CD8-positive, alpha-beta memory T cell (primary cell): ENCODE measurements at places on chromosomes 12 and 14.

- no peak for DNase-seq
These were observed 39.6 kb downstream of the BICD1 start for GRCh38 chr12:32146074-32146873.

DNA sequence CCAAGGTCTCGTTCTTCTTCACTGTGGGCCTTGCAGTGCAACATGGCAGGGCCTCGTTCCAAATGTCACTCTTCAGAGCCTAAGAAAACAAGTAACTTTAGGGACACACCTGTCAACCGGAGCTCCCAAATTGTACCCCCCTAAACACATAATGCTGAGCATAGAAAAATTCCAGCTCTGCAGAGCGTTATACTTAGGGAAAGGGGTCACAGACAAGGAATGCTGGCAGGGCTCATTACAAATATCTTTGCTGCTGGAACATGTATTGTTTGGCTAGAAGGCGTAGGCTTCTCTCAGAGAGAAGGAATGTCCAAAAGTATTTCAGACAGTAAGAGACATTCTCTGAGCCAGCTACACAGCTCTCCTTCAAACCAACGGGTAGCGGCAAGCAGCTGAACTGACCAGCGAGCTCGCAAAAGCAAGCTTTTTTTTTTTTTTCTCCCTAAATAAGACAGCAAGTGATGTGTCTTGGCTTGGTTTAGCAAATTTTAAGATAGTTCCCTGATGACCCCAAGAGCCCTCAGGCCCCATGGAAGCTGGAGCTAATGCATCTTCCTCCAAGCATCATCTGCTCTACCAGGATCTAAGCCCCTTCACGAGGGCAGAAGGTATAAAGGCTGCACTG, 24.5 kb downstream of the SSH1 start:
- no peak for DNase-seq

GRCh38 chr12:80714846-80715245, 1.9 kb upstream of the MYF5 start:
- no peak for DNase-seq

GRCh38 chr14:93025055-93025454, 90.7 kb downstream of the ITPK1 start:
- DNase-seq = no peak

DNA sequence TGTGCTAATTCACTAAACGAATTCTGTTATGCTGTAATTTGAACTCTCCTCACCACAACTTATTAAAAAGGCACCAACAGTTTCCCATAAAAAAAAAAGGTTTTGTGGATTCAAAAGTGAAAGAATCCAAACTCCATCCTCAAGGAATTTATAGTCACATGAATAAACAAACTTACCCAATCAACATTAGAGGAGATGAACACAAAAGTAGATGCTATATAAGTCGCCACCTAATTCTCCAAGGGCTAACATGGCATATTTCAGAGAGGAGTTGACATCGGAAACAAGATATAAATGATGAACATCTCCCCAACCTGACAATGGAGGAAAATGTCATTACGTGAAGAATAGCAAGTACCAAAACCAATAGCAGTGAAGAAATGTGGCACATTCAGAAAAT, 265.5 kb upstream of the PRKD1 start:
- DNase-seq = no peak

GRCh38 chr12:83408146-83408545, 721.4 kb downstream of the TMTC2 start:
- no peak for DNase-seq

DNA sequence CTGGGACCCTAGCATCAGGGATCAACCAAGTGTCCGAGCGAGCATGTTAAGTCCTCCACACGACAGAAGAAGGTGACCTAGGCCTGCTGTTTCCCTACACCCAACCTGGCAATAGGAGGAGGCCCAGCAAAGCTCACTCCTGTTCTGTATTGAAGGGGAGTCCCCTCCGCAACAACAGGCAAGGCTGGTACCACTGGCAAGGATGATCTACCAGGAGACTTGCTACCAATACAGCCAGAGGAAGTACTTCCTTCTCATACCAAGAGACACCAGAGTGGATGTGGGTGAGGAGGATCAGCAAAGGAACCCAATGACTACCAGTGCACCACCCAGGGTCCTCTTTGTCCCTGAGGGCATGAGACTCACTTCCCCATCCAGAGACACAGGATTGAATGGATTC, 4.9 kb downstream of the KLRC1 start:
- no peak for DNase-seq

GRCh38 chr14:106665814-106666213, 1139.4 kb downstream of the TMEM121 start:
- DNase-seq = no peak

- DNase-seq = no peak
These were observed 67.8 kb downstream of the TSHR start for GRCh38 chr14:81023095-81023710.

GRCh38 chr12:97535582-97535981, 73.0 kb downstream of the RMST start:
- no peak for DNase-seq

GRCh38 chr12:3150931-3151835, 74.0 kb downstream of the TSPAN9 start:
- no peak for DNase-seq

- no peak for DNase-seq
These were observed 6.8 kb downstream of the ACAD10 start for GRCh38 chr12:111692575-111693210.

- DNase-seq = no peak
These were observed 645 bp downstream of the FOXA1 start for GRCh38 chr14:37594238-37594970.

GRCh38 chr14:95143808-95144620, 13.3 kb downstream of the DICER1 start:
- DNase-seq = no peak

- no peak for DNase-seq
These were observed 11.2 kb downstream of the BCAT1 start for GRCh38 chr12:24937553-24938244.

DNA sequence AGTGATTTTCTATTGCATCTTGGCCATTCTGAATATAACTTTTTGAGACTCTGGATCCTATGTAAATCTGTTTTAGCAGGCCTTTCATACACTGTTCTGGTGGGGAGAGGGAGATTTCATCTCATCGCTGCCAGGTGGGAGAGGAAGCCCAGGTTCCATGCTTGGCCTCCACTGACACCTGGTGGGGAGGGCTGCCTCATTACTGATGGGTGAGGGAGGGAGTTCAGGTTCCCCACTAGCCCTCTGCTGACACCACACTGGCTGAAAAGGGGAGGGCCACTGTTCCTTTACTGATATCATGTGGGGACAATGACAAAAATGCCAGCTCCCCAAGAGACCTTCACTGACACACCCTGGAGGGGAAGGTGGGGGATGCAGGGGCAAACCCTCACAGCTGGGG, 2.4 kb upstream of the GALNT8 start:
- no peak for DNase-seq

DNA sequence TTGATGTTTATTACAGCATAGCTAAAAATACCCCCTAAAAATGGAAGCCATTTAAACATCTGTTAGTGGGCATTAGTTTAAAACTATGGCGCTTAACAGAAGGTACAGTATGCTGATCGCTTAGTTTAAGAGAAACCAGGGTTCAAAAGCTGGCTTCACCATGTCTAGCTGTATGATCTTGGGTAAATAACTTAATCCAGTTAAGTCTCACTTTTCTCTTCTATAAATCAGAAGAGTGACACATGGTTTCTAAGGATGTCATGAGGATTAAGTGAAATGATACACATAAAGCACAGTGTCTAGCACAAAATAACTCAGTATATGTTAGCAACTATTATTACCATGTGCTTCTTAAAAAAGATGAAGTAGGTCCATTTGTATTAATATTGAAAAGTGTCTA, 38.7 kb downstream of the STK38L start:
- DNase-seq = no peak

- no peak for DNase-seq
These were observed 62.5 kb upstream of the PLEKHG3 start for GRCh38 chr14:64641760-64642159.

- DNase-seq = no peak
These were observed 23.7 kb downstream of the ANKRD9 start for GRCh38 chr14:102485693-102486512.

GRCh38 chr14:52125885-52126284, 57.0 kb upstream of the NID2 start:
- no peak for DNase-seq

DNA sequence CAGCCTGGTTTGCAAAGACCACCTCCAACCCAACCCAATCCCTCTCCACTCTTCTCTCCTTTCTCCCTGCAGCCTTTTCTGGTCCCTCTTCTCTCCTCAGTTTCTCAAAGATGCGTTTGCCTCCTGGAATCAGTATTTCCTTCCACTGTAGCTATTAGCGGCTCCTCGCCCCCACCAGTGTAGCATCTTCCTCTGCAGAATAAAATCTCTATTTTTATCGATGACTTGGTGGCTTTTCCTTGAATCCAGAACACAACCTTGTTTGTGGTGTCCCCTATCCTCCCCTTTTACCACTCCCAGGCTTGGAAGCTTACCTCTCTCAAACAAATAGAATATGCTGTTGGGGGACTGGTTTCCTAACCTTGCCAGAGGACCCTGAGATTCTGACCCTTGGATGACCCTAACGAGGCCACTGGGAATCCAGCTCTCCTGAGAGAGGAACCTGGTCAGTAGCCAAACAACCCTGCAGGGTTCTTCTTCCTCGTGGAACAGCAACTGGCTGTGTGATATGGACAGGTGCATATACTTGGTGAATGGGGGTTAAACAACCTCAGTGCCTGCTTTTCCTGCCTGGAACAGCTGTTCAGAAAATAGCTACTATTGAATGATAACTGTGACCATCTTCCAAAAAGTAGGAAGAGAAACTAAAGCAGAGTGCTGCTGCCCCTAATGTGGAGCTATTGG, 4.4 kb downstream of the WNT1 start:
- DNase-seq = no peak

- no peak for DNase-seq
These were observed 17.3 kb downstream of the TOGARAM1 start for GRCh38 chr14:44979273-44979672.

GRCh38 chr12:45290216-45290605, 74.3 kb downstream of the ANO6 start:
- no peak for DNase-seq

DNA sequence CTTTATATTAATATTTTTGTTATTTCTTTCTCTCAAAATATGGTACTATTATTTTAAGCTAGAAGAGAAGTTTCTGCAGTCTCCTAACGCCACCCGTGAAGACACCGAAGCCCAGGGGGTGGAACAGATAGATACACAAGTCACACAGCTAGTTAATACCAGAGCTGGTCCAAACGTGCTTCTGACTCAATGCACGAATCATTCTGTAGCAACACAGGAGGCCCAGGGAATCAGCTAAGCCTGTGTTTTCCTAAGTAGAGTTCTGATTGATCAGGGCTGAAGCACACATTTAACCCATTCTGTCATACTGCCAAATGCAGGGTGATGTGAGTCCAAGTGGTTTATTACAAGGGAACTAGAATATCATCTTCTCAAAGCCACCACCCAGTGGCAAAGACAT, 116.9 kb upstream of the PWP1 start:
- no peak for DNase-seq

GRCh38 chr12:57048423-57049118, 1.4 kb downstream of the MYO1A start:
- DNase-seq = no peak

DNA sequence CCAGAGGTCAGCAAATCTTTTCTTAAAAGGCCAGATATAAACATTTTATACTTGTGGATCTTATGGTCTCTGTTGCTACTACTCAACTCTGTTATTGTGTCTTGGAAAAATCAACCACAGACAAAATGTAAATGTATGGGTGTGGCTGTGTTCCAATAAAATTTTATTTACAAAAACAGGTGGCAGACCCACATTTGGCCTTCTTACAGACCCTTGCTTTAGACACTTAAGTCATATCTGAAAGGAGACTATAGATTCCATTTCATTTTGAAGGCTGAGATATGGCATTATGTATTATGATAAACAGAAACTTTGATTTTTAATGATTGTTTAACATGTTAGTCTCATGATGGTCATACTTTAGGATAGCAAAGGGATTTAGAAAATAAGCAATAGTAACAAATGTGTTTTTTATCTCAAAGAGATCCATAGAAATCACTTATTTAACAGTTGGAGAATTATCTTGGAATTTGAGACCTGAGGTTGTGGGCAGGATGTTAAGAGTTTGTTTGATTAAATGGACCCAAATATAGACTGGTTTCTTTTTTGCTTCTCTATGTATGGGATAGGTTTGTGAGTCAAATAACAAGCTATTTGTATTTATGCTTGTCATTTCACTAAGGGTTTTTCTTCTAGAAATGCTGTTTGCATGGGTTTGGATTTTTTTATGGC, 51.2 kb downstream of the PPFIBP1 start:
- no peak for DNase-seq

GRCh38 chr14:74308695-74309094, 6.0 kb upstream of the ABCD4 start:
- DNase-seq = no peak

DNA sequence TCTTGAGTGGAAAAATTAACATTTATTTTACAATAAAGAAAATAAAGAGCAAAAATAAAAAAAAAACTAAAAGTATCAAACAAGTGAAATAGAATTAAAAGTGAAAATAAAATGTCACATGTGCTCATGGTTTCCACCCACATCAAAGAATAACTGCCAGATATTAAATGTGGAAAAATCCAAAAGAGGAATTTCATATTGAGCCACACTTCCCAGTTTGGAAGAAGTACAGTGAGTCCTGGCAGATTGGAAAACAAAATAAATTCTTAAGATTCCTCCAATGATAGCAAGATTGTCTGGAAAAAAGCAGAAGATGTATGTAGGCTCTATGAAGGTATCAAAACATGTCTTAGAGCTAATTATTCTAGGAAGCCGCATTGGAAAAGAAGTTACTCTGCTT, 1019.5 kb downstream of the SLC6A15 start:
- no peak for DNase-seq

GRCh38 chr12:131002216-131002631, 48.5 kb downstream of the ADGRD1 start:
- no peak for DNase-seq

DNA sequence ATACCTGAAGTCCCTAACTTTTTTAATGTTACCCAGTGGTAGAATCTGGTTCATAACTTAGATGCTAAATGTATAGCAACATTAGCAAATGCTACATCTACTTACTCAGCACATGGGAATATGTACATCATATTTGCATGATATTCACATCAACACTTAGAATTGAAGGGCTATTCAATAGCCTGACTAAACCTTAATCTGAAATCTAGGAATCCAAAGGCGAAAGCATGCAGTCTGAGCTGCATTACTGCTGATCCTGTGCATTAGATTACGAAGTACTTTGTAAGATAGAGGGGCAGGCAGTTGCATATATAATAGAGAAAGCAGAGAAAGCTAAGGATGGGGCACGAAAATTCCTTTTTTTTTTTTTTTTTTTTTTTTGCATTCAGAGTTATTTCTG, 40.4 kb downstream of the SLC38A4 start:
- no peak for DNase-seq

- no peak for DNase-seq
These were observed 9.0 kb upstream of the KRT1 start for GRCh38 chr12:52689239-52689638.
